SHP77 (cell line): ENCODE measurements at places on chromosomes 4 and X.

DNA sequence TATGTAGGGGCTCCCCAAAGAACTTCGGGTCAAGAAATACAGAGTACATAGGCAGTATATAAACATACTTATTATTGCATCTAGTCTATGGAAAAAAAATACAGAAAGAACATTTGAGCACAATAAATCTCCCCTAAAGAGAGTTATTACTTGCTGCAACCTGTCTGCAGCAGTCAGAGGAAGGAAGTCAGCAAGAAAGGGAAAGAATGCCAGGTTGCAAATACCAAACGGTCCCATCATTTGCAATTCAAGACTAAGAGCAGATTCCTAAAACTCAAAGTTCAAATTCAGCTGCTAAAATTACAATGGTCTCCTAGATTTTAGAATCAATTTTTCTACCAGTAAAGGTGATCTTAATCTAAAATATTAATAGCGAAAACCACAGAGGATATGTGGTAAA lies 236.2 kb upstream of the NUDT6 start:
- no peak for DNase-seq

DNA sequence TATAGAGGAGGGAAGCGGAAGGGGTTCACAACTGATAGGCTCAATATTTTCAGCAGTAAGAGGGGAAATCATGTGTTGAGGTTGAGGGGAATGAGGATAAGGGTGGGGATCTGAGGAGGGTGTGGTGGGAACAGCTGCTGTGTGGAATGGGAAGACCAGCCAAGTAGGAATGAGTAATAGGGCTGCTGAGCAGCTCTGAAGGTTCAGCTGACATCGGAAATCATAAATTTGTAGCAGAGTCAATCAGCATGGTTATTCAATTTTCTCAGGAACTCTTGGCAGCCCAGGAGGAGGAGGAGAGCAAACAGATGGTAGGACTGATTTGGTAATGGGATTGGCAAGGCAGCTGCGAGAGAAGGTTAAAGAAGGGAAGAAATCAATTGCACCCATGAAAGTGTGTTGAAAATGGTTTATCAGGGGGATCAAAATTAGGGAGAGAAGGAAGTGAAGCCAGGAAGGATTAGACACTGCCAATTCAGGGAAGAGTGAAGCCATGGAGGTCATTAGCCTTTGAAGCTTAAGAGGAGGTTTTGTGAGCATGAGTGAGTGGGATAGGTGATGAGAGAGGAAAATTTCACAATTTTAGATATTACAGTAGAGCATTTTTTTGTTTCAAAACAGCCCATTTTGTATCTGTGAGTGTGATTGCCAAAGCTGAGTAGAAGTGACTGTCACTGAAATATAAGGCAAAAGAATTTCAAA lies 82.6 kb downstream of the PCDH7 start:
- no peak for DNase-seq

DNA sequence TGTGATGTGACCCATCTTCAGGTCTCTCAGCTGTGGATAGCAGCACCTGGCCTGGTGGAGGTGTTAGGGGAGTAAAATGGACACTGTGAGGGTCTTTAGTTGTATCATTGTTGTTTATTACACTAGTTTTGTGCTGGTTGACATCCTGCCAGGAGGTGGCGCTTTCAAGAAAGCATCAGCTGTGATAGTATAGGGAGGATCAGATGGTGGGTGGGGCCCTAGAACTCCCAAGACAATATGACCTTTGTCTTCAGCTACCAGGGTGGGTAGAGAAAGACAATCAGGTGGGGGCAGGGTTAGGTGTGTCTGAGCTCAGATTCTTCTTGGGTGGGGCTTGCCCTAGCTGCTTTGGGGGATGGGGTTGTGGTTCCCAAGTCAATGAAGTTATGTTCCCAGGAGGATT lies 162.8 kb downstream of the PPP1R2C start:
- no peak for DNase-seq

DNA sequence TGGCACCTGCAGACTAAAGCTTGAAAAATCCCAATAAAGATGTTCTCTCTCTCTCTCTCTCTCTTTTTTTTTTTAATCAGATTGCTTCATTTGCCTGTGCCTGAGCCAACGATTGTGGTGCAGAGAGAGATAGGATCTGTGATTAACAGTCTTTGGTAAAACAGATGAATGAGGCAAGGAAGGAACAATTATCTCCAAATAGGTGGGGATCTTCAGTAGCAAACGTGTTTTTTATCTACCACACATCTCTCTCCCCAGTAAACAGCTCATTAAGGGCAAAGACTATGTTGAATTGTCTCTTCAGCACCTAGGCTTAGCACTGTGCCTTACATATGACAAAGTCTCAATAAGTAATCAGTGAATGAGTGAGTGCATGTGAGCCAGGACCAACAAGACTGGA lies 96.3 kb downstream of the SMIM20 start:
- no peak for DNase-seq

GRCh38 chrX:150574559-150575418 lies 6.4 kb downstream of the MTM1 start:
- DNase-seq: no peak

DNA sequence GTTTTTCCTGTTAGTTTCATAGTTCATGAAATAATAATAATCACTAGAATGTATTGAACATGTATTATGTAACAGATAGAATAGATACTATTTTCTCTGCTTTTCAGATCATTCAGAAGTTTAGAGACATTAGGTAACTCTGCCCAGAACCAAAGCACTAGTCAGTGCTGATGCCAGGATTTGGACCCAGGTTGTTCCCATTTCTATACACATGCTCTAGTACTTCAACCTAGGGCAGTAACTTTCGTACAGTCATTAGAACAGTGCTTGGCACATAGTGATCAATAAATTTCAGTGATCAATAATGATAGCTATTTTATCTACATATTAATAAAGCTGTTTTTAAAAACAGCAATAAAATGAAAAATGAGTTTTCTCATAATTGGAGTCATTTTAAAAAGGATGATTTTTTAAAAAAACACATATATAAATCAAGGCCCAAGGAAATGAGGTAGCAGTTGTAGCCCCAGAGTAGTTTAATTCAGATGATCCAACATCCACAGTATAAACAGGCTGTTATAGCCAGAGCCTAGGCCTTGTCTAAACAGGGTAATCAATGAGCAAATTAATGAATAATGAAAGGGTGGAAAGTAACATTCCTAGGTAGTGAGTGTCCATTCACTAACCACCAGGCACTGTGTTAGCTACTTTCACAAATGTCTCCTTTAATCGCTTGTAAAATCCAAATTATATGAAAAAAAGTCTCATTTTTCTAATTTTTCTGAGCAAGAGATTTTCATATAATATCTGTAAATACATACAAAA lies 25.6 kb downstream of the TXK start:
- no peak for DNase-seq

DNA sequence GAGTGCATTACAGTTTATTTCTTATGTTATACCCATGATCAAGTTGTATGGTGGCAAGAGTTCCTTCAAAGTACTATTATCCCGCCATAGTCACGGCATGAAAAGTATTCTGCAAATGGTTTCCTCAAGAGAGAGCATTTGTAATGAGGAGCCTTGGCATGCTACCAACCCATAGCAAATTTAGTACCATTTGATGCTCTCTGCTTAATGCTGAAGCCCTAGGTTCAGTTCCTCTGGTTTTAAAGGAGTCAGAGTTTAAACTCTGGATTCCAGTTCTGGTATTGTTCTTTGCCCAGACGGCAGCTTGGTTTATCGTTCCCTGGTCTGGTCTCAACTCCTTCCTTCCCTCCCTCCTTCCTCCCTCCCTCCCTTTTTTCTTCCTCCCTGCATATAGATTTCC lies 371.3 kb downstream of the BMPR1B start:
- no peak for DNase-seq

DNA sequence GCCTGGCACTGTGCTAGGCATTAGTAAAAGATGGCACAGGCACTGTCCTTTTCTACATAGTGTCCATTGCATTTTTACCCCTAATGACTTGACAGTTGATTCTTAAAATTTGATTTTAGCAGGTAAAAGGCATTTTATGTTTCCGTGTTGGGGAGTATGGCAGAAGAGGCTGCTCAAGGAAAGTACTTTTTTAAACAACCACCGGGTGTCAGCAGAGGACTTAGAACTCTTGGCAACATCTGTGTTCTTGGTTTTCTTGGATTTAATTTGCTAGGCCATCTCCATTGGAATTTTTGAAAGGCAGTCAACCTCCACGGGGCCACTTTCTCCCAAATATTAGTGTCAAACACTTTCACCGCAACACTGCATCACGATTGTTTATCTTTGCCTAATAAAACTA lies 102.9 kb downstream of the TSPAN7 start:
- peak; percentile 23 for DNase-seq

DNA sequence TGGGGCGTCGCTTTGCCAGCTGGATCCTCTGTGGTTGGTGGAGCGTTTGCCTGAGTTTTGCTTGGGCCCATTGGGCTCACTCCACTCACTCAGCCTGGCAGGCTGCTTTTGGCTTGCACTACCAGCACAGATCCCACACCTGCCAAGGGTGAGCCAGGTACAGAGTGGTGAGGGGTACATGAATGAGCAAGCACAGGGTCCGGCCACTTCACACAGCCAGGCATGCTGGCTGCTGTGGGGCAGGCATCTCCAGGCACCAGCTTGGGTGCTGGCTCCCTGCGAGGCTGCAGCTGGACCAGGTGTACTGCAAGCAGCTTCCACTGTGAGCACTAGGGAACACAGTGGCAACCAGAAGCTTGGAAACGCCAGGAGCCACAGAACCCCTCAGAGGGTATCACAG lies 60.1 kb upstream of the NPNT start:
- DNase-seq: no peak

- DNase-seq: no peak
Measured at GRCh38 chrX:99603091-99603814, 806.8 kb downstream of the PCDH19 start.

GRCh38 chrX:67721321-67721720 lies 177.5 kb downstream of the AR start:
- no peak for DNase-seq

GRCh38 chr4:76377911-76378310 lies 43.0 kb downstream of the CCDC158 start:
- peak; percentile 11 for DNase-seq

- no peak for DNase-seq
Measured at GRCh38 chr4:336099-336892, 1.3 kb upstream of the ZNF141 start.

DNA sequence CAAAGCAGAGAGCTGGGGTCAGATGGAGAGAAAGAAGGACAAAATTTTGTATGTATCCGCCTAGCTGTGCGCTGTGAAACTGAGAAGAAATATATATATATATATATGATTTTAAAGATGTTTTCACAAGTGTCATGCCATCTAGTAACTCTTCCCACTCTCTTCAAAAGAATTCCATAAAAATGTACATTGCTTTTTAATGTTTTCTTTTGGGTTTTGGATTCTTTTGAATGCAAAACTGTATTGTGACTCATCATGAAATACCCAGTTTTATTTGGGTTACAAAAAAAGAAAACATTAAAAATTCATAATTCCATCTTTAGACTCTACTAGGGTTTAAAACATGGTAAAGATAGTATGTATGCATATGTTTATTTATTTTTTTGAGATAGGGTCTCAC lies 34.3 kb upstream of the IGFBP7 start:
- no peak for DNase-seq

DNA sequence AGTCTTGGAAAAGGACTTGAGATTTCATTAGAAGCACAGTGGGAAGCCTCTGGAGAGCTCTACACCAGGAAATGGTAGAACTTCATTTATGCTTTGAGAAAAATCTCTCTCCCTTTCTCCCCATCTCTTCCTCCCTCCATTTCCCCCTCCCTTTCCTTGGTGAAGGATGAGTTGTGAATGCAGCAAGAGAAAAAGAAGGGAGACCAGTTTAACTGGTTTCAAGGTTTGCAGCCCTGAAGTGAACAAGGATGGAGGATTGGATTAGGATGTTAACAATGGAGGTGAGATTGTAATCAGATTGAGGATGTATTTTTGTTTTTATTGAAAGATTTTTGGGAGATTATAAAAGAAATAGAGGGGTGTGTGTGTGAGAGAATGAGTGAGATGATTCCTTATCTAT lies 99.5 kb downstream of the ANK2 start:
- DNase-seq: no peak

DNA sequence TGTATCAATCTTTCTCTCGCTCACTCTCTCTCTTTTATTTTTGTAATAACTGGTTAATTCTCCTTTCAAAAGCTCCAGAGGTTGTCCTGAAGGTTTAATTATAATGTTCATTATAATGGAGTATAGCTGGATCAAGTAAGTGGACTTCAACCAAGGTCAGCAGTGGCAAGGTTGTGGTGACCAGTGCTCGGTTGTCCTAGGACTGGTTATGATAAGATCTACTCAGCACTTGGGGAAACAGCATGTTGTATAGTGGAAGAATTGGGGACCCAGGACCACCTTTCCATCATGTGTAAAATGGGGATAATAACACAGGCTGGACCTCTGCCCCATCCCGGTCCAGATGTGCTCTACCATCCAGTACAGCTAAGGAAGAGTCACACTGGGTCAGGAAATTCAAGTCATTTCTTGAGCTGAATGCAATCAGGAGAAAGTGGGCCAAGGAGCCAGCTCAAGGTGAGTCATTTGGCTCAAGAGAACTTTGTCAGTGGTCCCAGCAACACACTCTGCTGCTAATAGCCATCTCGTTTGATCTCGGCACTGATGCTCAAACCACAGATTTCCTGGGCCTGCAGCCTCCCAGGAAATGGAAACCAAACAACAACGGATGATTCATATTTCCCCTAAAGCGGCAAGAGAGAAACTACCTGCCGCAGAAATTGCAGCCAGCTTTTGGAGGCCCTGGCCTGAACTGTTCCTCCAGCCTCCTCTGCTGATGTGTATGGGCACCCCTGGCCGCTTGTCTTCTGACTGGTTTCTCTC lies 123.6 kb upstream of the RBPJ start:
- no peak for DNase-seq

DNA sequence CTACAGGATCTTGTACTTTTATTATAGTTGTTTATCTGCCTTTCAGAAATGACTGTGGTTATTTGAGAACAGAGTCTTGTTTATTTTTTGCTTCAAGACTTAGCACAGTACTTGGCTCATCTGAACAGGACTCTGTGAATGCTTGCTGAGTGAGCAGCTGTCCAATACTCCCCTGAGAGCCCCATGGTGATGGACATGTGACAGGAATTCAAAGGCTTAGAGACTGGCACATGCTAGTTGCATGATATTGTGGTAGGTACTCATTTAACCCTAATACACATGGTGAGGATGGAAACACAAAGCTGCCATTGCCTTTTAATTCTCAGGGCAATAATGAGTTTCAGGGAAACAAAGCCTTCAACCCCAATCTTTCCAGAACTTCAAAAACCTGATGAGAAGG lies 97.3 kb downstream of the GEMIN8 start:
- DNase-seq: no peak

DNA sequence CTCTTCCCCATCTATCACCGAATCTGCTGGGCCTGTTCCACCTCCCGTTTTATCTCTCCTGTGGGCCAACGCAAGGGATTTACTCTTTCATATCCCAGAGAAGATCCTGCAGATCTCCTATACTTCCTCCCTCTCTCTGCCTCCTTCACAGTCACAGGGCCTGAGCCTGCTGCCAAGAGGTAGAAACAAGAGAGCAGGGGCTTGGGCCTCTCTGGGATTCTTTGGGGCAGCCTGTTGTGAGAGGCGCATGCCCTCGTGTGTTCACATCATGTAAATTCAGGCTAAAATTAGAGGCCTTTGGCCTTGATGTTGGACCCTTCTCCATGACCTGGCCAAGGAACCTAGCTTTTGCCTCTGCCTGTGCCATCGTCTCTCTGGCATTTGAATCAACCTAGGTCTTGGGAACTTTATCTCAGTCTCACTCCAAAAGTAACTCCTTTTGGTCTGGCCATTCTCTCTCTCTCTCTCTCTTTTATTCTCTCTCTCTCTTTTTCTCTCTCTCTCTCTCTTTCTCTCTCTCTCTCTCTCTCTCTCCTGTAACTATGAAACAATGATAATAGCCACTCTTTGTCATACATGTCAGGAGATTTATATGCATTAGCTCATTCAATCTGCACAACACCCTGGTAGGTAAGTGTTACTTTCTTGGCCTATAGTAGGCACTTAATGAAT lies 20.0 kb upstream of the EFNB1 start:
- DNase-seq: peak; percentile 11
